ENCODE measurements at places on chromosomes 16 and 17.
A peak's percentile ranks its signal among the peaks of the same experiment; 100 is the strongest.

DNA sequence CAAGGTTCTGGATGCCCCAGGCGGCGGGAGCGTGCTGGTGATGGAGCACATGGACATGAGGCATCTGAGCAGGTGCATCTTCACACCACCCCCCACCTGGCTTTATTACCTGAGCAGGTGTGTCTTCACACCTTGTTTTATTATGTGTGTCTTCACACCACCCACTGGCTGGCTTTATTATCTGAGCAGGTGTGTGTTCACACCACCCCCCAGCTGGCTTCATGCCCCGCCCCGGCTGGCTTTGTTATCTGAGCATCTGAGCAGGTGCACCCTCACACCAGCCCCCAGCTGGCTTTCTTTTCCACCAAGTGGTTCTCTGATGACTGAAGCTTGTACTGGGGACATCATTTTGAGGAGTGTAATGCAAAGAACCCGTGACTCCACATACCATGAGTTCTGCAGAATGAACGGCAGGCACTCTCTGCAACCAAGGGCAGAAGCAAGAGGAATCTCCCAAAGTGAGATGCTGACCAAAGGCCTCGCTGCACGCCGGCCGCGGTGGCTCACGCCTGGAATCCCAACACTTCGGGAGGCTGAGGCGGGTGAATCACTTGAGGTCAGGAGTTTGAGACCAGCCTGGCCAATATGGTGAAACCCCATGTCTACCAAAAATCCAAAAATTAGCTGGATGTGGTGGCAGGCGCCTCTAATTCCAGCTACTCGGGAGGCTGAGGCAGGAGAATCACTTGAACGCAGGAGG lies 2.6 kb downstream of the FN3KRP start:
- no peak for DNase-seq

DNA sequence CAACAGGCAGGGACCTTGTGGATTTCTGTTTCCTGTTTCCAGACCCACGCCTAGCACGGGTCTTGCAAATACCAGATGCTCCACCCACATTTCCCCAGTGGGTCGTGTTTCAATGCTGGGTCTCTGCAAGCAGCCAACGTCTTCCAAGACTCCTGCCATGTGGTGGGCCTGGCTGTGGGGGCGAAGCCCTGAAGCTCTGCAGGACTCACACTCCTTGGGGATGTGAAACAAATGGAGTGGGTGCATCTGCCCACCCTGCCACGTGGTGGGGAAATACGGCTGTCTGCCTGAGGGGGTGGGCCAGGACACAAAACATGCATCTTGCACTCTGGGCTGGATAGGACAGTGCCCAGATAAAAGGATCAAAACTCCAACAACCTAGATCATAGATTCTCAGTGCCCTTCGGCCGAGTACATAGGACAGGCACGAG lies 32.6 kb downstream of the FA2H start:
- DNase-seq, result no peak

GRCh38 chr17:42698736-42699414 lies 16.5 kb downstream of the CNTNAP1 start:
- no peak for DNase-seq

DNA sequence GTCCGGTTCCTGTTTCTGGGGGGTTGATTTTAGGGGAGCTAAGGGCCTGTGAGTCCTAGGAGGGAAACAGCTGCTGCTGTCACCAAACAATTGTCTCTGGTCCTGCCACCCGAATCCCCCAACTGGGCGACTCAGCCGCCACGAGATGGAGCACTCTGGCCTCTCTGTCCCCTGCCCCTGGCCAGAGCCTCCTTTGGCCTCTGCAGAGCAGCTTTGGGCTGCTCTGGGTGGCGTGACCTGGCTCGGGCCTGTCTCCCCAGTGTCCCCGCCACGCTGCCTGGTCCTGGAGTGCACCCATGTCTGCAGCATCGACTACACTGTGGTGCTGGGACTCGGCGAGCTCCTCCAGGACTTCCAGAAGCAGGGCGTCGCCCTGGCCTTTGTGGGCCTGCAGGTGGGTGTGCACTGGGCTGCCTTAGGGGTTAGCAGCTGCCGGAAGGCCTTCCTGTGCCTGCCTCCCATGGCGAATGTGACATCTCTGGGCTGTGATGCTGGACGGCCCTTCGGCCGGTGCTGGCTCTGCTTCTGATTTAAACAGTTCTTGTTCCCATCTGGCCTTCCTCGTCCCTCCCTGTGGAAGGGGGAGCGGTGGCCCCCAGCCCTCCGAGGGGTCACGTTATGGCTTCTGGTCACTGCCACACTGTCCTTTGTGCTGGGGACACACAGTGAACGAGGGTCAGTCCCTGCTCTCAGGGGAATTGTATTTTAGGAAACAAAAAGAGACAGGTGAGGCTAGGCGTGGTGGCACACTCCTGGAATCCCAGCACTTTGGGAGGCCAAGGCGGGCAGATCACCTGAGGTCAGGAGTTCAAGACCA lies 11.6 kb upstream of the RNF213 start:
- no peak for DNase-seq

DNA sequence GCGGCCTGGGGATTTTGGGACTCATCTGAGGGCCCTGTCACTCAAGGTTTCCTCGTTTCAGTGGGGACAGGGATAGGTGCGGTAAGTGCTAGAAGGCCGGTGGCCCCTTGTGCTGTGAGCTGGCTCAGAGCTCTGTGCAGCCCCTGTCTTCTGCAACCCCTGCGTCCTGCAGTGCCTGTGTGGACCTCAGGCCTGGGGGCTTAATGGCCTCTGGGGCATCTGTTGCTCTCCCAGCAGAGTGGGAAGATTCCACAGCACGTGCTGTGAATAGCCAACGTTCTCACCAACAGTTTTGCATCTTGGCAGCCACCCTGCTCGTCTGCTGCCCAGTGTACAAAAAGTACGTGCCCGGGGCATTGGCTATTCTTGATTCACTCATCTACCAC lies 4.9 kb downstream of the FOXC2 start:
- no peak for DNase-seq

GRCh38 chr16:49269201-49269600 lies 12.4 kb downstream of the CBLN1 start:
- no peak for DNase-seq

GRCh38 chr16:50260206-50261159 lies 5.9 kb upstream of the ADCY7 start:
- DNase-seq, result no peak

GRCh38 chr16:13171313-13171712 lies 269.9 kb downstream of the SHISA9 start:
- no peak for DNase-seq

DNA sequence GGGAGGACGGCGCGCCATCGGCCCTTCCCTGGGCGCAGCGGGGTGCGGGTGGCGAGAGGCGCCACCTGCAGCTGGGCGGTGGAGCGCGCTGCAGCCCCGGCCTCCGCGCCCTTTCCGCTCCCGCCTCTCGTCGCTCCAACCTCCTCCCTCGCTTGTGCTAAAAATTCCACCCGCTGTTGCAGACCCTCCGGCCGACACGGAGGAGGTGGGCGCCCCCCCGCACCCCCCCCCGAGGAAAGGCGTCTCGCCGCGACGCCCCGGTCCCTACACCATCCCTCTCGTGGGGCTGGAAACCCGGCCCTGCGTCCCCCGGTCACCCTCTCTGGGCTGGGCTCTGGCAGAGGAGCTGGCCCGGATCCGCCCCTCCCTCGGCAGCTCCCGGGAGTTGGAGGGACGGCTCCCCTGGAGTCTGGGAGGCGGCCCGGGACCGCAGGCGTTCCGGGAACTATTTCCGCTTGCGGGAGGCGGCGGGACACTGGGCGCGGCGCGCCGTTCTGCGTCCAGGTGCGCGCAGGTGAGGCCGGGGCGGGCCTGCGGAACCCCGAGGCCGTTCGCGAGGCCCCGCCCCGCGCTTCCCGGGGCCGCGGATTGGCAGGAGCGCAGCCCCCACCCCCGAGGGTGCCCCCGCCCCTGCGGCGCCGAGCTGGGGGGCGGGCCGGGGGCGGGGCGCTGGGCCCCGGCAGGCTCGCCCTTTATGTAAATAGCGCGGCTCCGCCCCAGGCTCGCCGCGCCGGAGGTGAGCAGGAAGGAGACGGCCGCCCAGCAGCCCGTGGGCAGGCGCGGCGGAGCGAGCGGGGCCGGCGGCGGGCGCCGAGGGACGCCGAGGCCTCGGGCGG lies at the start of gene LLGL2:
LLGL2 (plus strand) TSS at position 728 of the 836 bp plus-strand sequence. CDS start 17,730 bp downstream, outside the sequence.
- peak; percentile 93 for DNase-seq

GRCh38 chr16:49344401-49344800 lies 29.2 kb upstream of the C16orf78 start:
- DNase-seq, result no peak

DNA sequence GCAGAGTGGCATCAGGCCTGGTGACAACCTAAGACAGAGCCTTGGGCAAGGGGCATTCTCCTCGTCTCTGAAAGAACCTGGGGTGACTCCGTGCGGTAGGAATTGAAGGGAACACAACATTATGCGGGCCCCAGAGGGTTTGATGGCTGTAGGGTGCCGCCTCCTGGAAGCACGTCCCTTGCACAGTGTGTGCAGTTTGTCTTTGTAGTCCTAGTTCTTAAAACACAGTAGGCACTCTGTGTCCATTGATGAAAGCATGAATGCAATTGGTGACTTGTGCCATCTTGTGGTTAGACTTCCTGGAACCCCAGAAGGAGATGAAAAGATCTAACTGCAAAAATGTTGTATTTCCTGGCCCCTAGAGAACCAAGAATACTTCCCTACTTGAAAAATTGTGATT lies 279.8 kb downstream of the UTP18 start:
- DNase-seq, result no peak

GRCh38 chr17:29054835-29055234 lies 11.9 kb downstream of the PIPOX start:
- no peak for DNase-seq

DNA sequence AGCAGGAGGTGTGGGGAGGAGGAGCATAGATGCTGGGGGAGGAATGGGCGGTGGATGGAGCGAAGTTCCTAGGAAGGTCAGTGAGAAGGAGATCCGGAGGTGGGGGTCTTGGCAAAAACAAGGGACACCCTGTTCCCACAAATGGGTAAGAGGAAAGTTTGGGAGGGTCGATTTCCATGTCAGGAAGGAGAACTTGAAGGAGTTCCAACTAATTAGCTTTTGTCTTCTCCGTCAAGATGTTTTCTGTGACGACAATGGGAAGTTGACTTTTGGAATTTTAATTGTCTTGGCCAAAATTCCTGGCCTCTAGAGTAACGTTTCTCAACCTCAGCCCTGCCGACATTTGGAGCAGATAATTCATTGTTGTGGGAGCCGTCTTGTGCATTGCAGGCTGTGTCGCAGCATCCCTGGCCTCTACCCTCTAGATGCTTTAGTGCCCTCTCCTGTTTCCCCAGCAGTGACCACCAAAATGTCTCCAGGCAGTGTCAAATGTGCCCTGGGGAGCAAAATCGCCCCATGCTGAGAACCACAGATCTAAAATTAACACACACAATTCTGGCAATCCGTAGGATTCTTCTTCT lies 97.1 kb downstream of the PITPNC1 start:
- no peak for DNase-seq
